ENCODE measurements at places on chromosomes 11 and 22. TPM values are rescaled to one million over a fixed set of nuclear protein-coding genes. Genes with fewer than 3 reads are reported as not detected.

The OR8G1 gene
- total RNA-seq: not detected

The MMP8 gene
- total RNA-seq: not detected

The OR4X2 gene
- total RNA-seq: not detected

The GGT1 gene
- total RNA-seq: 100 TPM
